Left ventricle myocardium inferior (tissue), 1 donor: ENCODE measurements at places on chromosomes 13 and 19. TPM values are rescaled to one million over a fixed set of nuclear protein-coding genes. Genes with fewer than 3 reads are reported as not detected.

DNA sequence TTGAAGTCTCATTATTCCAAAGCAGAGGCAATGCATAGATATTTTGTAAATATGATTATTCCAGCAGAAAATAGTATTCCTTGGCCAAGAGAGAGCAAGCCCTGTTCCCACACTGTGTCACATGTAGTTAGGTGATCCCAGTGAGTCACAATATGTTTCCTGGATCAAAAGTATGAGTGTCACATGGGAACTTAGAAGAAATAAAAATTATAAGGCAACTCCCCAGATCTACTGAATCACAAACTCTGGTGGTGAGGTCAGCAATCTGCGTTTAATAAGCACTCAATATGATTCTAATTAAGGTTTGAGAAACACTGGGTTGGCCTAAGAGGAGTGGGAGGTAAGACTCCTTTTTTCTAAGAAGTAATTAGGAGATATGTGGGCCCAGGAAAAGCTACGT, 1504.5 kb upstream of the PCDH20 start:
- H3K4me3 ChIP-seq: no peak overlapping the region
- H3K27ac ChIP-seq: no peak overlapping the region
- no peaks in the 10 kb centered on the region for H3K27me3 ChIP-seq
- H3K4me1 ChIP-seq: no peaks in the 10 kb centered on the region
- no peak for DNase-seq
- no peaks in the 10 kb centered on the region for H3K36me3 ChIP-seq

Gene TSSK6
- total RNA-seq: 0.77 TPM

DNA sequence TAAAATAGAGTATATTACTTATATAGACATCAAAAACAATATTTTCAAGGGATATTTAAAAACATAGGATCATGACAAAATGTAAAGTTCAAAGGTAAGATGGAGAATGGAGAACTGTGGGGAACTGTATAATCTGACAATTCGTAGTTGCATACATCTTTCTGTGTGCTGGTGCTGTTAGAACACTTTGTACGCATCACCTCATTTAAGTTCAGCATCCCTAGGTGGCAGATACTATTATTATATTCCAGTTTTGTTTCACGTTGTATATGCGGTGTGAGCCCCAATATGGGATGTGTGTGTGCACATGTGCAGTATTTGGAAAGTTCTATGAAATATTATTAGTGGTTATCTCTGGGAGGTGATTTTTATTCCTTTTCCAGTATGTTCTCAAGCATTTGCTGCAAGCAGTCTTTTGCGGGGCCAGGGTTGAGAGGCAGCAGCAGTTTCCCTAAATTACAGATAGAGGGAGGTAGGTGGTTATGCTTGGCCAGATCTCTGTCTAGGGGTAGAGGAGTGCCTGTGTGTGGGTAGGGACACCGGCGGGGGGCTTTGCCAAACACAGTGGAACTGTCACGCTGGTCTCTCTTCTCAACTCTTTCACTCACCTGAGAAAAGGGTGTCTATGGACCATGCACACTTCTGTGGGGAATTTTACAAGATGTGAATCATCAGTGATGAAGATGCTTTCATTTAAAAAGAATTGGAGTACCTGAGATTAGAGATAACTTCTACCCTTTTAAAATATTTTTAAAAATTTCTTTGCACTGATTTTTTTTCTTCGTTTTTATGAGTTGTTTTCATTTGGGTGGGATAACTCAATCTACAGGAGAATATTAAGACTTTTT, 55.6 kb upstream of the ALOX5AP start:
- no peaks in the 10 kb centered on the region for H3K4me1 ChIP-seq
- no peaks in the 10 kb centered on the region for H3K27me3 ChIP-seq
- no peak overlapping the region for H3K27ac ChIP-seq
- H3K36me3 ChIP-seq: no peaks in the 10 kb centered on the region

- H3K27me3 ChIP-seq: peaks cover 16% of the 10 kb centered on the region
- no peak overlapping the region for H3K4me3 ChIP-seq
- no peak for DNase-seq
- H3K4me1 ChIP-seq: no peaks in the 10 kb centered on the region
Measured at GRCh38 chr13:45733361-45733760, 31.2 kb downstream of the CBY2 start.

DNA sequence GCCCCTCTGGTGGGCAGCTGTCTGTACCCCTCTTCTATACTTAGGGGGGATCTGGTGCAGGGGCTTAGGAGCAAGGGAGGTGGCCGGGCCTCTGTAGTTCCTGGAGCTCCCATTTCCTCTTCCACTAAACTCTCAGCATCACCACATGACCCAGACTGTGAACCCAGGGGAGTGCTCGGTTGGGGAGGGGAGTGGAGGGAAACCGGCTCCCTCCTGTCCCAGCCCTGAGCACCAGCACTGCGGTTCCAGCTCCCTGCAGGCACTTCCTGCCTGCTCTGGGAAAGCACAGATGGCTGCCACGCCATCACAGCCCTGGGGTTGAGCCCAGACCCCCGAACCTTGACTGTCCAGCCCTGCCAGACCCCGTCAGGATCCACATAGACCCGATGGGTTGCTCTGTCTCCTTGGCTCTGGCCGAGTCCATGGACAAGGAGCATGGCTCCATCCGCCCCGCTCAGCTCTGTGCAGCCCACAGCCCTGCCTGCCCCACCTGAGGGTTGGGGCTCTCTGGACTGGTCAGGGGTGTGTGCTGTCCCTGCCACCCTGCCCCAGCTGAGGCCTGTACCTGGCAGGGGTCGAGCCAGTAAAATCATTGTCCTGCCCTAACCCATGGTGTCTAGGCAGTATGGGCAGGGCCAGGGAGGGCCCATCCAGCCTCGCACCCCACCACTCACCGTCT, 36.0 kb upstream of the SLC7A10 start:
- H3K4me3 ChIP-seq: no peak overlapping the region
- peaks cover 40% of the 10 kb centered on the region for H3K27me3 ChIP-seq
- no peaks in the 10 kb centered on the region for H3K4me1 ChIP-seq
- no peaks in the 10 kb centered on the region for H3K36me3 ChIP-seq

DNA sequence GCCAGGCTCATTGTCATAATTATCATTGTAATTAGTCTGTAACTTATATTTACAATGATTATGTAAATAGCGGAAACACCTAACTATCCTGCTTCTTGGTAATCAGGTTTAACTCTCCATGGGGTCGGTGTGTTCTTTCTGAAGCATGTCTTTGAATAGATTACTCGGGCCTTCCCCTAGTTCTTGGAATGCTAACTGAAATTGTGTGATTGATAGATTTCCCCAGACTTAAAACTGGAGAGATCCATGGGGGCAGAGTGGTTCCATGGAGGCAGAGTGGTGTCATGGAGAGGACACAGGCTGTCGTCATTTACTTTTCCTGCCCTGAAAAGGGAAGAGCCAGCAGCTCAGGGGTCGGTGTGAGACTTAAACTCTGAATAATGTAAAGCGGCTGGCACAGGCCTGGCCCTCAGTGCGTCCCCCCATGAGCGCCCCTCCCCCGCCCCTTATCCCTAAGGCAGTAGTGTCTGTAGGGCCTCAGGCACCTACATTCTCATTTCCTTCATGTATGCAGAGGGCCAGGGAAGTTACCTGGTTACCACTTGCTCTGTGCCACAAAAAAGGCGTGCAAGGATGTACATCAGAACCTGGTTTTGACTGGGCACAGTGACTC, 225.1 kb downstream of the TM9SF2 start:
- peaks cover 3% of the 10 kb centered on the region for H3K4me1 ChIP-seq
- no peak overlapping the region for H3K27ac ChIP-seq
- no peak overlapping the region for H3K4me3 ChIP-seq
- H3K36me3 ChIP-seq: no peaks in the 10 kb centered on the region

- H3K27me3 ChIP-seq: no peaks in the 10 kb centered on the region
- H3K4me1 ChIP-seq: peaks cover 56% of the 10 kb centered on the region
- peaks cover 13% of the 10 kb centered on the region for H3K36me3 ChIP-seq
- peak within 1 kb of the TSS; percentile 86 for H3K27ac ChIP-seq
Measured at GRCh38 chr19:18437491-18438330, at the start of gene ISYNA1. Gene ISYNA1 (minus strand): TSS chr19:18438133. CDS start chr19:18437979, 154 bp downstream.

Gene ZNF20
- total RNA-seq: 2.2 TPM

GRCh38 chr19:1991018-1991913, 24.2 kb downstream of the BTBD2 start:
- no peaks in the 10 kb centered on the region for H3K4me1 ChIP-seq
- H3K4me3 ChIP-seq: no peak overlapping the region
- H3K27me3 ChIP-seq: no peaks in the 10 kb centered on the region
- H3K27ac ChIP-seq: no peak overlapping the region
- DNase-seq: no peak

Gene RHPN2
- total RNA-seq: 1.0 TPM

DNA sequence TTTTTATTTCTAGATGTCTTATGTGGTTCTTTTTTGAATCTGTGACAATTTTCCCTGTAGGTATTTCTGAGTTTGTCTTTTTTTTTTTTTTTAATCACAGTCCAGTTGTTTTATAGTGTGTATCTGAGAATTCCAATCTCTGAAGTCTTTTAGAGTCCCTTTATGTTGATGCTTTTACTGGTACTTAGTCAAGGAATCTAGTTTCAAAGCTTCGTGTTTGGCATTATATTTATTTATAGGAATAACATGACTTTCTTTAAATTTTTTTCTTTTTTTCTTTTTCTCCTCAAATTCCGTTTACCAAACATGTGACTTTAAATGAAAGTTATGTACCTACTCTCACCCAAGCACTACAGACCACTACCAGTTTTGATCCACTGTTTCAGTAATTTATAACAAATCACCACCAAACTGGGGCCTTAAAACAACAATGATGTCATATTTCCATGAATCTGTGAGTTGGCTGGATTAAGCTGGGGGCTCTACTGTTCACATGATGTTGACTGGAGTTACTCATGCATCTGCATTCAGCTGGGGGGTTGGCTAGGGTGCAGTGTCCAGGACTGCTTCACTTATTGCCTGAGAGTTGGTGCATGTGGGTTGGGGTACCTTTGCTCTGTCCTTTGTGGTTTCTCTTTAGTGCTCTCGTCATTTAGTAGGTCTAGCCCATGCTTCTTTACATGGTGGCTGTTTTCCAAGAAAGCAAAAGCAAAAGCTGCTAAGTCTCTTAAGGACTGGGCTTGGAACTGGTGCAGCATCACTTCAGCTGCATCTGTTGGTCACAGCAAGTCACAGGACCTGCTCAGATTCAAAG, 22.3 kb downstream of the KCTD4 start:
- H3K36me3 ChIP-seq: no peaks in the 10 kb centered on the region
- H3K4me1 ChIP-seq: peaks cover 5% of the 10 kb centered on the region
- no peaks in the 10 kb centered on the region for H3K27me3 ChIP-seq

DNA sequence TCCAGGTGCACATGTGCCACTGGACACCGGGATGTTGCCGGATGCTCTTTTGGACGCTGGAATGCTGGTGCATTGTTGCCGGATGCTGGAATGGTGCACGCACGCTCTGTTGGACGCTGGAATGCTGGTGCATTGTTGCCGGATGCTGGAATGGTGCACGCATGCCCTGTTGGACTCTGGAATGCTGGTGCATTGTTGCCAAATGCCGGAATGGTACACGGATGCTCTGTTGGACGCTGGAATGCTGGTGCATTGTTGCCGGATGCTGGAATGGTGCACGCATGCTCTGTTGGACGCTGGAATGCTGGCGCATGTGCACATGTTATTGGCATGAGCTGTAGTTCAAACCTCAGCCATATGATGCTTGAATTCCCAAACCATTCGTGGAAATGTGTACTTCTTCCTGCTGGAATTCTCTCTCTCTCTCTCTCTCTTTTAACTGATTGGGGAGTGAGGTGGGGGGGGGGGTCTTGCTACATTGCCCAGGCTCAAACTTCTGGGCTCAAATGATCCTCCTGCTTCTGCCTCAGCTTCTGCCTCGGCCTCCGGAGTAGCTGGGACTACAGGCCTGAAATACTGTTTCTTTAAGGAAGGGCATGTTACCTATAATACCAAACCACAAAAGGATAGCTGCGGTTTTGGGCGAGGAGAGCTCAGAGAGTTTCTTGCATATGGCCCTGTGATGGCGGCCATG, 1.2 kb upstream of the MCF2L start:
- peaks cover 60% of the 10 kb centered on the region for H3K4me1 ChIP-seq
- peaks cover 25% of the 10 kb centered on the region for H3K27me3 ChIP-seq
- H3K4me3 ChIP-seq: peak overlapping the region; percentile 73
- no peaks in the 10 kb centered on the region for H3K36me3 ChIP-seq
- no peak for DNase-seq

GRCh38 chr13:78762825-78763224, 103.9 kb upstream of the OBI1 start:
- H3K27me3 ChIP-seq: peaks cover 30% of the 10 kb centered on the region
- H3K4me1 ChIP-seq: no peaks in the 10 kb centered on the region
- no peaks in the 10 kb centered on the region for H3K36me3 ChIP-seq
- no peak for DNase-seq

DNA sequence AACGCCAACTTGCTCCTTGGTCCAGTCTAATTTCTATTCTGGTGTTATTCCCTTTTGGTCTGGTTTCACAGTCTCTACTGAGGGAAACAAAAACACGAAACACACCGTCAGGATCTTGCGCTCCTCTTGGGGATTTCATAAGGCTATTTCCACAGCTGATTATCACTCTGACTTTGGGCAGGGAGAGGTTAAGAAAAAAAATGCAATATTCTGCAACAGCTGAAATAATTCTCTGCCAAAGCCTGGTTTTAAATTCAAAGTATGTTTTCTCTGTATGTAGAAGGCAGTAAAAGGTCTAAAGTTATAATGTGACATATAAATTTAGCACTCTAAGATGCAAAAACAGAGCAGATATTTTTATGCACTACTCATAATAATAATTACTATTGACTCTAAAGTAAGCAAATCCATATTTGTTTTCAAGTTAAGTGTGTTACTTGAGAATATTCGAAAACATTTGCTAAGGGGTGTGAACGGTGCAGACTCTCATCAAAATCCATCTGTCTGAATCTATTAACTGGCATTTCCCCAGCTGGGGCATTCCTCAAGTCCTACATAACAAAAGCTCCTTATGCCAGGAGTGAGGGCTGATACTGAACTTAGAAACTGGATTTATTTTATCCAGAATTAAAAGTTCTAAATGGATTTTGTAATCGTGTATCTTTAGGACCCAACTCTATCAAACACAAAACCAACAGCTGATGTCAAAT, 38.4 kb upstream of the STARD13 start:
- DNase-seq: no peak
- H3K4me3 ChIP-seq: no peak overlapping the region
- peak overlapping the region; percentile 60 for H3K27ac ChIP-seq
- peaks cover 10% of the 10 kb centered on the region for H3K4me1 ChIP-seq
- H3K36me3 ChIP-seq: no peaks in the 10 kb centered on the region

DNA sequence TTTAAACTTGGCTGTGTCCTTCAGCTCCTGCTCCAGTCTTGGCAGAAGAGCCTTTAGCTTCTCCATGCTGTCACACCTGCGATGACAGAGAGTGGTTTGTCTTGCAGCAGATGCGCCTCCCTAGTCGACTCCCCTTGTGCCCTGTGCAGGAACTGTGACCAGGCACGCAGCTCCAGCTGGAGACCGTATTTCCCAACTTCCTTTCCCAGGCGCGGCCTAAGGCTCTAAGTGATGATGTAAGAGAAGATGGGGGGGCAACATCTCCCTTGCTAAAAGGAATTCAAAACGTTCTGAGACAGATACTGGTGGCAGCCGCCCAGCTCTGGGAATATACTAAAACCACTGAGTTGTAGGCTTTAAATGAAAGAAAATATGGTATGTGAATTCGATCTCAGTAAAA, 16.3 kb downstream of the DCUN1D2 start:
- H3K4me1 ChIP-seq: peaks cover 48% of the 10 kb centered on the region
- DNase-seq: no peak
- H3K27me3 ChIP-seq: no peaks in the 10 kb centered on the region
- no peak overlapping the region for H3K4me3 ChIP-seq
- H3K36me3 ChIP-seq: peaks cover 73% of the 10 kb centered on the region

- H3K27me3 ChIP-seq: no peaks in the 10 kb centered on the region
- peaks cover 22% of the 10 kb centered on the region for H3K36me3 ChIP-seq
- no peak overlapping the region for H3K4me3 ChIP-seq
- DNase-seq: no peak
- H3K4me1 ChIP-seq: peaks cover 9% of the 10 kb centered on the region
Measured at GRCh38 chr13:51958217-51958547, 53.1 kb downstream of the ATP7B start.

Gene AMER2
- not detected for total RNA-seq

Gene ANGPTL8
- not detected for total RNA-seq

Gene VSTM2B
- not detected for total RNA-seq
